DMS79 (cell line): ENCODE measurements at places on chromosomes 11 and 22.

DNA sequence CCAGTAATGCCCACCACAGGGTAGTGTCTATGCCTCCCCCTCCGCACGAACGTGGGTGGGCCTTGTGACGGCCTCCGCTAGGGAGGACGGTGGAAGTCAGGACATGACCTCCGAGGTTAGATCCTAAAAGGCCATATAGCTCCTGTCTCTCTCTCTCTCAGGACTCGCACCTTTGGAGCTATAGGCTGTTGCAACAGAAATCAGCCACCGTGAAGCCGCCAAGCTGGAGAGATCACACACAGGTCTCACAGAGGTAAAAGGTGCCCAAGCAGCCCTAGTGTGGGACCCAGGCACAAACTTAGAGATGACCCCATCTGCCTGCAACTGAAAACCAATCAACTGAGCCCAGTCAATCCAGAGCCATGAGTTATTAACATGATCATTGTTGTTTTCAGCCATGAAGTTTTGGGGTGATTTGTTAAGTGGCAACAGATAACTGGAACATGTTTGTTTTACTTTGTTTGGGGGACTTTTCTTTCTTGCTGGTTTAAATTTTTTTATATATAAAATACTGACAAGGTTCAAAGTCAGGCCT lies 7.4 kb upstream of the NAP1L4 start:
- DNase-seq, result no peak

DNA sequence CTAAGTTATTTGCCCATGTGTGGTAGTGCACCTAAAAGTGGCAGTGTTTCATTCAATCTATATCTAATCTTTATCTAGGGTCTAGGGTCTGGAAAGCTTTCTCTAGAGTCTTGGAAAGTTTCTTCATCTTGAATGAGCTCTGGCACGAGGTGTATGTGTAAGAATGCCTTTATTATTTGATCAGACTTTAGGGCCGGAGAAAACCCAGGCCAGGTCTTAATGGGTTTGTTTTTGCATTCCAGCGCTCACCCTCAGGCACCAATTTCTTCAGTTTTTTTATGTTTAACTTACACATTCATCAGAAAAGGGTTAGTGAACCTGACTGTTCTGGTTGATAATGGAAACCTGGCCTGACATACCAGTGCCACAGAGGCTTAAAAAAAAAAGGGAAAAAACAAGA lies 68.3 kb upstream of the SLN start:
- DNase-seq, result no peak

DNA sequence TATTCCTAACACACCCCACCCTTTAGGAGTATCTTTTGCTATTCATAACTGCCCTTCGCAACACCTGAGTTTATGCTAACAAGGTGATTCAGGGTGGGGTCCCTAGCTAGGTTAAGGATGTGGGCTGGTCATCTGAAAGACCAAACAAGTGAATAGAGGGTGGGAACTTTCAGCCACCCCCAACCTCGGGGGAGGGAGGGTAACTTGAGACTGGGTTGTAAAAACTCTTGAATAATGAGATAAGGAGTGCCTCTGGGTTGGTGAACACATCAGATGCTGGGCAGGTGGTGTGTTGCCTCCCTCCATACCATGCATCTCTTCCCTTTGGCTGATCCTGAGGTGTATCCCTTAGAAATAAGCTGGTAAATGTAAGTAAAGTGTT lies 111.5 kb downstream of the SWAP70 start:
- no peak for DNase-seq

GRCh38 chr22:32466496-32466895 lies 2.2 kb upstream of the BPIFC start:
- no peak for DNase-seq

DNA sequence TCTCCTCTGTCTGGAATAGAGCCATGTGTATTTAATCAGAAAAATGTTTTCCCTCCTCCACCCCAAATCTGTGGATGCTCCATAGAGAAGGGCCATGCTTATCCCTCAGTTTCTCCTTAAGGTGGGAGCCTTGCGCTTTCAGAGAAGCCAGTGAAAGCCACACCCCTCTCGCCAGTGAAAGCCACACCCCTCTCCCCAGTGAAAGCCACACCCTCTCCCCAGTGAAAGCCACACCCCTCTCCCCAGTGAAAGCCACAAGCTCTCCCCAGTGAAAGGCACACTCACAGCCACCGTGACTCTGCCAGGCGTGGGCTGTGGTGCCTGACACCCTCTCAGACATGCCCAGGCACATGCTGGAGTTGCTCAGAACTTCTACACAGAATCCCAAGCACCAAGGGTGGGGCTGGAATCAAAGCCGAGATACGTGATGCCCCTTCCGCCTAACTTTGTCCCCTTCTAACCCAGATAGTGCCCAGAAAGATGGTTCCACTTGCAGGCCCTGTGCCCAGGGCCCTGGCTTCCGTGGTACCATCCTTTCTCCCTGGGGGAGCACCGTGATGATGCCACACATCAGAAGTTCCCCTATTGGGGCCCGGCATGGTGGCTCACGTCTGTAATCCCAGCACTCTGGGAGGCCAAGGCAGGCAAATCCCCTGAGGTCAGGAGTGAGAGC lies 16.5 kb upstream of the PRR5 start:
- no peak for DNase-seq

DNA sequence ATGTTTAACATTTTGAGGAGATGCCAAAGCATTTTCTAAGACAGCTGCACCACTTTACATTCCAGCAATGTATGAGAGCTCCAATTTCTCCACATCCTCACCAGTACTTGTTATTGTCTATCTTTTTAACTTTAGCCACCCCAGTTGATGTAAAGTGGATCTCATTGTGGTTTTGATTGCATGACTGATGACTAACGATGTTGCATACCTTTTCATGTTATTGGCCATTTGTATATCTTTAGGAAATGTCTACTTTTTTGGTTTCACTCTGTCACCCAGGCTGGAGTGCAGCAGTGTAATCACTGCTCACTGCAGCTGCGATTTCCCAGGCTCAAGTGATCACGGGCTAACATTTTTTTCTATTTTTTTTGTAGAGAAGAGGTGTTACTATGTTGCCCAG lies 8.9 kb downstream of the TTC28 start:
- no peak for DNase-seq

GRCh38 chr11:120384476-120384875 lies 48.3 kb downstream of the ARHGEF12 start:
- DNase-seq, result no peak

- DNase-seq, result no peak
Observed at GRCh38 chr11:2793701-2794045, 91.9 kb downstream of the CDKN1C start.

GRCh38 chr11:64340671-64341335 lies 799 bp downstream of the CCDC88B start:
- DNase-seq, result no peak

- peak; percentile 96 for DNase-seq
Observed at GRCh38 chr11:119361056-119361787, 14.7 kb upstream of the MFRP start.

DNA sequence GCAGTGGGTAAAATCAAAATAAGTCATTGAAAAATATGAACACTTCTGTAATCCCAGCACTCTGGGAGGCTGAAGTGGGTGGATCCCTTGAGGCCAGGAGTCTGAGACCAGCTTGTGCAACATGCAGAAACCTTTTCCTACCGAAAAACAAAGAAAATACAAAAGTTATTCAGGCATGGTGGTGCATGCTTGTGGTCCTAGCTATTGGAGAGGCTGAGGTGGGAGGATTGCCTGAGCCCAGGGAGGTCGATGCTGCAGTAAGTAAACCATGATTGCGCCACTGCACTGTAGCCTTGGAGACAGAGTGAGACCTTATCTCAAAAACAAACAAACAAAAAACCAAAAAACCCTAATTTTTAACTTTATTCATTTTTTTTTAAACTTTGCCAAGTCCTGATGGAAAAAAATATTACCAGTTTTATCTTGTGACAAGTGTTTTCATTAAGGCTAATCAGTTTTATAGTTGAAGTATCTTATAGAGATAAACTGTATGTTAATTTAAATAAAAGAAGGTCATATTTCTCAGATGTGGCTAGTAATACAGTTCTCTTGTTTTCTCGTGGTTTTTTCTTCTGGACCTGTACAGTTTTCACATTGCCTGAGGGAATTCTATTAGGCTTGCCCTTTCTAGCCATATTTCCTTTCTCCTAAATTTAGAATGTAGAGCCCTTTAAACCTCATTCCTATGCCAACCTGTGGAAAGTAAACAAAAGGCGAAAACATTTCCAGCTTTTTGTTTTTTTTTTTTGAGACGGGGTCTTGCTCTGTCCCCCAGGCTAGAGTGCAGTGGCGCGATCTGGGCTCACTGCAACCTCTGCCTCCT lies 9.4 kb downstream of the HIPK3 start:
- DNase-seq, result no peak

DNA sequence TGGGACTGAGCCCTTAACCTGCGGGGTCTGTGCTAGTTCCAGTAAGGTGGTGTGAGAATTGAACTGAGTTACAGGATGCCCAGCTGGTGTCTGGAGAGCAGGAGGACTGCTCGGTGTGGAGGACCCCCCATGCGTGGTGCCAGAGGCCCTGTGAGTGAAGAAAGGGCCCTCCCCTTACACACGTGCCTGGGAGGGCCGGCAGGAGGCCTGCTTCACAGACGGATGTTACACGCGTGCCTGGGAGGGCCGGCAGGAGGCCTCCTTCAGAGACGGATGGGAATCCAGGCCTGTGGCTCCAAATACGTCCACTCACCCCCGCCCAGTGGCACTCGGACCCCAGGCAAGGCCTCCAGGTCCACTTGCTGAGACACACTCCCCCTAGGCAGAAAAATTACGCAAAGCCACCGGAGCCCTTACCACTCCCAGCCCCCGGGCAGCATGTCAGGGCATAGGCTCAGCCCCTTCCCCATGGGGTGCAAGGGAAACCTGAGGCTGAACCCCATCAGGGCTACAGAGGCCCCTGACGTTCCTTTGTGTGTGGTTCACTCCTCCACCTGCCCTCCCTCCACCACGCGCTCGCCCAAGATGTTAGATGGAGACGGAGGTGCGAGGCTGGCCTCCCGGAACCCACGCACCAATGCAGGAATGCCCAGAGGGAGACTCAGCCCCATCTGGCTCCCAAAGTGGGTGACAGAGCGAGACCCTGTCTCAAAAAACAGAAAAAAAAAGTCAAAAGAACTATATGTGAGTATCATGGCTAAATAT lies 227.8 kb downstream of the BRD1 start:
- no peak for DNase-seq

DNA sequence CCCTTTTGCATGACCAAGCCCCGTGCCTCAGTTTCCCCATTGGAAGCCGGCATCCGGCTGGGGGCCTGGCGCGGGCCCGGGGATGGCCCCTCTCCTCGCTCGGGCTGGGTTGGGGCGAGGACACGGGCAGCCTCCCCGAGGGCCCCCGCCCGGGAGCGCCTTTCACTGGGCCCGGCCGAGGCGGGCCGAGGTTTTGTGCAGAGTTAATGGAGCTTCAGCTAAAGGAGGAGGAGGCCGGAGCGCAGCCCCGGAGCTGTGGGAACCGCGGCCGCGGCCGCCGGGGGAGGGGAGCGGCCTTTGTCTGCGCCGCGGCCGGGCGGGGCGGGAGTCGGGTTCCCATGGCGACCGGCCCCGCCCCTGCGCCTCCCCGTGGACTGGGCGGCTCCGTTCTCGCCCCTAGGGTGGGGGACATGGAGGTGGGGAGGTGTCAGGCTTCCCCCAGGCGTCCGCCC lies 1.4 kb upstream of the MAPK11 start:
- DNase-seq, result no peak

- no peak for DNase-seq
Observed at GRCh38 chr11:2826679-2827056, 58.9 kb downstream of the CDKN1C start.

DNA sequence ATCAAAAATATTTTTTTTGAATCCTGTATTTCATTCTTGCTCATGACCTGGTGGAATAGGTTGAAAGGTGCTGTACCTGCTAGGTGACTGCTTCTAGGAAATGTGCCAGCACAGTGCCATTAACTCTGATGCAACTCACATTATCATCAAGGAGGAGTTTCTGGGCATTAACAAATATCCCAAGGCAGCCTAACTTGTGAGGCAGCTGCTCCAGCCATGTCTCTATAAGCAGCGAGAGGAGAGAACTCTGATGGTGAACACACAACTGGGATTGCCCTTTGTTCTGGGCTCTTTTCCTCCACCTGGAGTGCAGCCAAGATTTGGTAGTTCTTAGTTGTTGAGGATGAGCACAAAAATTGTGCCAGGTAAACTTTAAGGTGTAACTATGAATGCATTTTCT lies 25.6 kb downstream of the HEPHL1 start:
- DNase-seq, result no peak

DNA sequence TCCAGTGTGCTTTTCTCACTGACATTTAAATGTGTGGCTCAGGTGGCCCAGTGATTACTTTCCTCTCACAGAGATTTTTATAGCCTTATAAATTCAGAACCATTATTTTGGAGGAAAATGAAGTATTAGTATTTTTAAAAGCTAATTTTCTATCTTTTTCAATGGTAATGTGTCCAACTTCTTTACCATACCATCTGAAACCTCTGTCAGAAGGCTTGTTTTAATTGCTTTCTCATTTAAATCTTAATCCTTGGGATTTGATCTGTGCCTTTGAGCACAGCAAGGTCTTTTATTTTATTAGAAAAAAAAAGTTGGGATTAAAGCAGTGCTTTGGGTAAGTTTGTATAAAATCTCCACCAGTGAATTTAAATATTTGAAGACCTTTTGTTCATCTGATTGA lies 452.3 kb upstream of the RAG2 start:
- DNase-seq, result no peak

DNA sequence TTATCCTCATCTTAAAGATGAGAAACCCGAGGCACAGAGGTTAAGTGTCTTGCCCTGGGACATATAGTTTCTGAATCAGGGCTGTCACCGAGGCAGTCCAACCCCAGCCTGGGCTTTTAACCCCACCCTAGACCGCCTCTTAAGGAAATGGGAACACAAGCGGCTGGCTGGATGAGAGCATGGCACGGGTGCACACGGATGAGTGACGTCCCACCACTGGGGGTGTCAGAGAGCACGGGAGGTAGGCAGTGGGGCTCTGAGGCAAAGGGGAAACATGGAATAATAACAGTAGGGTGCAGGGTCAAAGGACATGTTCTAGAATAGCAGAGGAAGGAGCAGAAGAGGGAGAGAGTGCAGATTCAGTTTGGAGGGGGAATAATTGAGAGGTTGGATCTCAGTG lies 22.3 kb downstream of the PPFIBP2 start:
- DNase-seq, result no peak

- no peak for DNase-seq
Observed at GRCh38 chr11:2320568-2321310, 18.9 kb downstream of the TSPAN32 start.

GRCh38 chr11:84524422-84525051 lies 1102.6 kb downstream of the DLG2 start:
- no peak for DNase-seq

- DNase-seq, result no peak
Observed at GRCh38 chr22:37267661-37268413, 14.5 kb upstream of the CYTH4 start.
